ENCODE measurements at places on chromosomes 5 and 9.

GRCh38 chr9:90460220-90460619, 182.4 kb downstream of the DIRAS2 start:
- DNase-seq = no peak

GRCh38 chr5:174741352-174741751, 17.0 kb downstream of the MSX2 start:
- DNase-seq = no peak

DNA sequence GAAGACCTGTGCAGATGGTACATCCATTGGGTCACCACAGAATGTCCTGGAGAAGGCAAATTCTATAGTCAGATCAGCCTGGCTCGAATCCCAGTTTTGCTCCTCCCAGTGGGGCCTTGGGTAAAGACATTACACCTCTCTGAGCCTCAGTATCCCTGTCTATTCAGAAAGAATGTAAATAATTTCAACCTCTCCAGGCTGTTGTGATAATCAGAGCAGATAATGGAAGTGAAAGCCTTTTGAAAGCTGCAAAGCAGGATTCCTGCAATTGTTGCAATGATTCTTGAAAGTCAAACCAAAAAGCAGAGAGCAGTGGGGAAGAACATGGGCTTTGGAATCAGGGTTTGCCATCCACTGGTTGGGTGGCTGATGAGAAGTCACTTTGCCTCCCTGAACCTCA, 63.2 kb downstream of the LHX2 start:
- no peak for DNase-seq

DNA sequence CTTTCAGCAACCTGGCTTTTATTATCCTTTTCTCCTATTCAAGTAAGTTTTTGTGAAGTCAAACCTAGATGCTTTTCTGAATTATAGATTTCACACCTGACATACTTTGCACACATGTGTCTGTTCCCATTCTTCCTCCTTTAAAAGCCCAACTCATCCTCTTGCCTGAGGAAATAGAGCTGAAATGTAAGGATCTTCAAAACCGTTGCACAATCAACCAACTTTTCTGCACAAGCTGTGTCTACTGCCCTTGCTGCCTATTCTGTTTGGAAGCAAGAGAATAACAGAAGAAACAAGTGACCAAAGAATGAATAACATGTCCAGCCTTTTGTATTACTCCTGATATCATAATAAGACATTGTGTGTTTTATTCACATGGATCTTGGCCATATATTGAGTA, 95.1 kb upstream of the ITGA1 start:
- no peak for DNase-seq

GRCh38 chr9:114112325-114112724, 13.2 kb upstream of the KIF12 start:
- no peak for DNase-seq

DNA sequence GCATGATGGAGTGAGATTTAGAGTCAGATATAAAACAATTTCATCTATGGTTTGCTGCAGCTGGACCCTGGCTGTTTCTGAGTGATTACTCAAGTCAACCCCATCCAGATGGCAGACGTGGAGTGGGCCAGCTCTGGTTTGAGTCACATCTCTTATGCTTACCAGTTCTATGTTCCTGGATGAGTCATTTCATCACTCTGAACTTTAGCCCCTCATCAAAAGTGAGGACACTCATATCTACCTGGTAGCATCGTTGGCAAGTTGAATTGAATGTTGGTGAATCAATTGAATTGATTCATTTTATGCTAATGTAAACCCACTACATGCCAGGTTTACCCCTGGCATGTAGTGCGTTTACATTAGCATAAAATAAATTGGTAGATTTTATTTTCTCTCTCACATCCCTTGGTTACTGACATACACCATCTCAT, 176.4 kb downstream of the FGF18 start:
- no peak for DNase-seq

- peak; percentile 38 for DNase-seq
Measured at GRCh38 chr5:155049569-155050383, 36.2 kb downstream of the KIF4B start.

DNA sequence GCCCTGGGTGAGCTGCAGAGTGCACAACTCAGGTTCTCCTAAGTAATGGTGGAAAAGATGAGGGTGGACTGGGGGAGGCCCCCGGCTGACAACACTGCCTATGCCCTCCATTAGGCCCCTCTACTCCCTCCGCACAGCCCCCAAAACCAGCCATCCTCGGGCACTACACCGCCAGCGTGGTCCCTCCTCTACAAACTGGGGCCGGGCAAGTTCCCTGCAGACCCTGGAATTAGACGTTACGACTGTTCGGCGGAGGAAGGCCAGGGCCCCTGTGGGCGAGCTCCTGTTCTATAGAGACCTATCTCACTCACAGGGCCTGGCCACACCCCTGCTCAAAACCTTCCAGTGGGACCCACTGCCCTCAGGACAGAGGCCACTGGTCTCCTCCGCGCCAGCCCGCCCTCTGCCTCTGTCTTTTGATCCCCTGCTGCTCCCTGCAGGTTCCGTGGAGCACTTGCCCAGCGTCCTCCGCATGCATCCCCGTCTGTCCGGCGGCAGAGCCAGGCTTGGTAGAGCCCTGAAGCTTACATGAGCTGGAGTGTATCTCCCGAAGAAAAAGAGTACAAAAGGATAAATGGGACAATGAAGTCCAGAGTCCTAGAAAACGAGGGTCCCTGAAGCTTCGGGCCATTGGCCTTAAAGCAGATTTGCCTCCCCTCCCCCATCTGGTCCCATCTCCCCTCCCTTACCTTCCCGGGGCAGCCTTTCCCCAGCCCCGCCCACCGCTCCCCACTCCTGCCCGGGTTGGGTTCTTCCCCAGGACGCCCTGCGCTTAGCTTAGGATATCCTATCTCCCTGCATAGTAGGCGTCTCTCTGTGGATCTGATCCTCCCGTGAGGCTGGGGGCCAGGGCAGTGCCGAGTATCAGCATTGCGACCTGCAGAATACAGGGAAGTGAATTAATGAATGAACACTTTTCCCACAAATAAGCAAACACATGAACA, 71.3 kb downstream of the HRH2 start:
- no peak for DNase-seq

- no peak for DNase-seq
Measured at GRCh38 chr5:178419196-178419595, 171.0 kb downstream of the COL23A1 start.

- DNase-seq = no peak
Measured at GRCh38 chr5:180330810-180331646, 22.1 kb downstream of the GFPT2 start.

GRCh38 chr9:90822866-90823265, 21.2 kb downstream of the SYK start:
- DNase-seq = no peak

DNA sequence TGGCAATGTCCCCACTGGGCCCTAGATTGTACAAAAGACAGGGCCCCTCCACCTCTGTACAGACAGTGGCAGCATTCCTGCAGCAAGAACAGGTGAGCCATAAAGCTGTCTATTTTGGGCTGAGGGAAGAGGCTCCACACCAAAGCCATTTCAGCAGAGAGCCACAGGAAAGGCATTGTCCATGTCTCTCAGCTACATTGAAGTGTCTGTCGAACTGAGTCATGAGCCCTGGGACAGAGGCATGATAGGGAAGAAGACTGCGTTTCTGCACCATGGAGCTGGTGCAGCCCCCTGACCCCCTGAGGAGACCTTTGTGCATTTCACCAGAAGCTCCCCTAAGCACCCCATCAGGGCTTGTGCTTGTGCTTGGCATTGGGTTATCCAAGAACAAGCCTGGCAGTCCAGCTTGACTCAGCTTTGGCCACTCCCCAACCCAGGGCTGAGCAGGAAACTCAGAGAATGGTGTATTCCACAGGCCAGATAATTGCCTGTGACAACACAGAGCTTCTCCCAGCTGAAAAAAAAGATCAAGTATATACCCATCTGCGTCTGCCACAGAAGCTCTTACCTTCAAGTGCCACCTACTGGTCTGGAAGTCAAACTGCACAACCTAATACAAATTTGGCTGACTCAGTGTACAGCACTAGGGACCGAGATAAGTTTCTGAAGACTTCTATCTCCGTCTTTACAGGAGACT, 5.9 kb upstream of the FRMD3 start:
- peak; percentile 57 for DNase-seq

DNA sequence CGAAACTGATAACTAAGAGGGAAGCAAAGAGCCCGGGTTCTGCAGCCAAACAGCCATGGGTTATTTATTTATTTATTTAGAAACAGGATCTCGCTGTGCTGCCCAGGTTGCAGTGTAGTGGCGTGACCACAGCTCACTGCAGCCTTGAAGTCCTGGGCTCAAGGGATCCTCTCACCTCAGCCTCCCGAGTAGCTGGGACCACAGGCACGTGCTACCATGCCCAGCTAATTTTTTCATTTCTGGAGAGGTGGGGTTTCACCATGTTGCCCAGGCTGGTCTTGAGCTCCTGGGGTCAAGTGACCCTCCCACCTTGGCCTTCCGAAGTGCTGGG, 24.1 kb downstream of the NDUFA8 start:
- no peak for DNase-seq

DNA sequence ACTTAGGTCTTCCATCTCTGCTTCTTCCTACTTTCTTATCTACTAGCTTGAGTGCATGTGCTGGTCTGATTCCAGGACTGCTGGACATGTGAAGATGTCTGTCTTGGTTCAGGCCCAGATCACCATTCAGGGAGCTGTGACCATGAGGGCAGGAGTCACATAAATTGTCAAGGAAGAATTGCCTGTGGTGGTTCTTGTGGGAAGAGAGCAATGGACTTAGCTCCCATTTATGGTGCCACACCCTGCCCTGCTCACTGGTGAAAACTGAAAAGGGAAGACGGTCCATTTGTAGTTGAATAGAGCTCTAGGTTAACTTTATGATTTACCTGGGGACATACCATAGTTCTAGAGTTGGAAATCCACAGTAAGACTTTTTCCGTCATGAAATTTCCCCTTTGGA, 244.3 kb upstream of the ZNF608 start:
- DNase-seq = no peak

DNA sequence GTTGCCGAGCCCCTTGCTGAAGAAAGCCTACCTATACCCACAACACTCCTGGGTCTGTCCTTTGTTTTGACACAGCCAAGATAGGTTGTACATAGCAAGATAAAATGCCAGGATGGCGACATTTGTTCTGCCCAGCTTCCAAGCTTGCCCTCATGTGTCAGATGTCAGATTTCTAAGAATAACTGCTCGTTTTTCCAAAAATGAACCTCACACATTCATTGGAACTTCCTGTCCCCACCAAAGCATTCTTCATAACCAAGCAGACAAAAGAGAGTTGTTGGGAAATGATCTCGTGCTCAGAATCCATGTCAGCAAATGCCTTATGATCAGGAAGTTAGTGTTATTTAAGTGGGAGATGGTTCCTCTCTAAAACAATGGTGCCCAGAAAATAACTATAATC, 210.1 kb downstream of the ZNF608 start:
- DNase-seq = no peak

DNA sequence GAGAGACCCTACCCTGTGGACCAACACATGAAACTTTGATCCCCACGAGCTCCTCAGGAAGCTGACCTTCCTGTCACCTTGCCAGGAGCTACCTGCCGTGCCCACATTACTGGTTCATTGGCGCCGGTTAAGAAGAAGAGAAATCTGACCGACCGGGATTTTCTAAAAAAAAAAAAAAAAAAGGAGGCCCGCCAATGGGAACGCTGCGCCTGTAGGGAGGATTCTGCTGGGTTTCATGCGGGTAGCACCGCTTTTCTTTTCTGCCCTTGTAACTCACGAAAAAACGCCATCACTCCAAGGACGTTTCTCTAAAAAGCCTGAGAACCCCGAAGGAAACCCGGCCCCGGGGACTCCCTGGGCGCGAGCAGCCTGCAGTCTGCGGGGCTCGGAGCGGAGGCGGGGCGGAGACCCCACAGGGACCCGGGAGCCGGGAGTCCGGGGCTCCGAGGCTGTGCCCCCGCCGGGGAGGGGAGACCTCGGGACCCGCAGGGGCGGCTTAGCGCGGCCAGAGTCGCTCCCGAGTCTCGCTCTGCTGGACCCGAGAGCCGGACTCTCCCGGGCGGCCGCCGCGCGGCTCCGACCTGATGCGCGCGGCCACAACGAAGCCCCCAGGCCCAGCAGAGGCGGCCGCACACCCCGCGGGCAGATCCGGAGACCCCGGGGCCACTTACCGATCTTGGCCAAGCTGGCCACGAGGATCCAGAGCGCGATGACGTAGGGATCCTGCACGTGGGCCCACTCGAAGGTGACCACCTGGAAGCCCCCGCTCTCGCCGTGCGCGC, 617 bp downstream of the SLC9A3 start:
- DNase-seq = no peak

DNA sequence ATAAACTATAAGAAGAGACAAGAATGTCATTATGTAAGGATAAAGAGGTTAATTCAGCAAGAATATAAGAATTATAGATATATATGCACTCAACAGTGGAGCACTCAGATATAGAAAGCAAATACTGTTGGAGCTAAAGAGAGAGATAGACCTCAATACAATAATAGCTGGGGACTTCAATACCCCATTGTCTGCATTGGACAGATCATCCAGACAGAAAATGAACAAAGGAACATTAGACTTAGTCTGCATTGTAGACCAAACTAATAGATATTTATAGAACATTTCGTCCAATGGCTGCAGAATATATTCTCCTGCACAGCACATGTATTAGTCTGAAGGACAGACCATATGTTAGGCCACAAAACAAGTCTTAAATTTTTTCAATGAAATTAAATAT, 777.1 kb downstream of the CDH18 start:
- no peak for DNase-seq

GRCh38 chr9:32384002-32384363, 460 bp upstream of the ACO1 start:
- DNase-seq = peak; percentile 9

DNA sequence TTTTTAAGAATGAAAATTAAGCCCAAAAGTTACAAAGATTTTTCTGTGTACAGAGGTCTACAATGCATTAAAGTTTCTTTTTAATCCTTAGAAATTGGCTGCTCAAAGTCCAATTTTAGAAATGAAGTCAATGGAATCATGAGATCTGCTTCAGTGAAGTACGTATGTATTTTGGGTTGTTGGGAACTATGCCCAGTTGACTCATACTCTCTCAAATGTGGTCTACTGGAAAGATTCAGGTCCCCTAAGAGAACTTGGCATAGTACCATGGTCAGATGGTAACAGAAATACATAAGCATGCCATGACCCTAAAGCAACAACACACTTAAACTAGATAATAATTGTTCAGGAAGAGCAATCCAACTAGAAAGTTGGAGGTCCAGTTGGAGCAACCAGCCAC, 23.0 kb downstream of the FBLL1 start:
- DNase-seq = no peak

DNA sequence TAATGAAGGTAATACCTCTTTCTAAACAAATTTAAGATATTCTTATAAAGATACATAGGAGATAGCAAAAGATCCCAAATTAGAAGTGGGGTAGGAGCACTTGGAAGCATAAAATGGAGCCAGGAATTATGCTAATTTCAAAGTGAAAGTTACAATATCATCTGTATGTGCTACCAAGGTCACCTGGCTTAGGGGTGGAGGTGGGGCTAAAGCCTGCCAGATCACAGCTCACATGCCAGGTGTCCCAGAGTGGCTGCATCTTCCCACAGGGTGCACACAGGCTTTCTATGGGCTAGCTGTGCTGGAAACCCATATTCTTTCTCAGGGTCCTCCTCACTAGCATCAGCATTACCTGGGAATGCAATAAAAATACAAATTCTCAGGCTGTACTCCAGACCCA, 118.2 kb upstream of the TXNDC8 start:
- no peak for DNase-seq
